Activated CD8-positive, alpha-beta memory T cell treated with anti-CD3 and anti-CD28 coated beads, Interleukin-2, amount 50 U/mL, for 48 hours (primary cell): ENCODE measurements at places on chromosomes 4 and X.

DNA sequence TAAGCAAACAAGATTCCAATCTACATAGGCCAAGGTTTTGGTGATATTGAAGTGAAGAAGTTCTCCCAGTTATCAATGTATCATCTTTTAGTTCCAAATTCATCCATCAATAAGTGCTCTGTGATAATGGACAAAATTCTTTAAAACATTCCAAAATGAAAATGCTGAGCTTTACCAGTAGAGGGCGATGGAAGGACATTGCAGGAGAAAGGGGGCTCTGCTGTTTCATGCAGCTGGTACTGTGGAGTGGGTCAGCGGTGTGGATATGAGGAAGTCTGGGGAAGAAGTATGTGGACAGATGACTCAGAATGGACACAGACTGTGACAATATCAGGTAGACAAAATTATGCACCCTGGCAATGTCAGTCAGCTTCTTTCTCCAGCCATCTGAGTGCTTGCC is 46.6 kb upstream of the HS6ST2 start:
- no peak for DNase-seq

GRCh38 chr4:112593438-112594133 is 43.1 kb downstream of the ZGRF1 start:
- DNase-seq, result no peak

DNA sequence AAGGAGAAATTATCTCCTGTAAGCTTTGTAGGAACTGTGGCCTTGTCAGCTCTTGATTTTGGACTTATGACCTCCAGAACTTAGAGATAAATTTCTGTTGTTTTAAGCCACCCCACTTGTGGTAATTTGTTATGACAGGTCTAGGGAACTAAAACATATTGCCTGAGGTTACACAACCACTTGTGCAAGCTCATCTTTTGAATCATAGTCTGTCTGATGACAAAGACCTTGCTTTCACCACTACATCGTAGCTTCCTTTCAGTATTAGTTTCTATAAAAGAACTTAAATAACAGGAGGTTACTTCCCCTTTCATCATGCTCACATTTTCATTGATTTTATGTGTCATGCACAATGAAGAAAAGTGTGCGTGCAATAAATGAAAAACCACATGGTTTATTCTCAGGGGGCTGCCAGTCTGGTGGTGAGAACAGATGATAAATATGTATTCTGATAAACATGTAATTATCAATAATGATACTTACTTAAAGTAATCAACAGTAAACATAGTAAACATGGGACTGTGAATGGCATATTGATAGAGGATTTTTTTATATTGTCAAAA is 690.0 kb upstream of the HS3ST1 start:
- DNase-seq, result no peak

DNA sequence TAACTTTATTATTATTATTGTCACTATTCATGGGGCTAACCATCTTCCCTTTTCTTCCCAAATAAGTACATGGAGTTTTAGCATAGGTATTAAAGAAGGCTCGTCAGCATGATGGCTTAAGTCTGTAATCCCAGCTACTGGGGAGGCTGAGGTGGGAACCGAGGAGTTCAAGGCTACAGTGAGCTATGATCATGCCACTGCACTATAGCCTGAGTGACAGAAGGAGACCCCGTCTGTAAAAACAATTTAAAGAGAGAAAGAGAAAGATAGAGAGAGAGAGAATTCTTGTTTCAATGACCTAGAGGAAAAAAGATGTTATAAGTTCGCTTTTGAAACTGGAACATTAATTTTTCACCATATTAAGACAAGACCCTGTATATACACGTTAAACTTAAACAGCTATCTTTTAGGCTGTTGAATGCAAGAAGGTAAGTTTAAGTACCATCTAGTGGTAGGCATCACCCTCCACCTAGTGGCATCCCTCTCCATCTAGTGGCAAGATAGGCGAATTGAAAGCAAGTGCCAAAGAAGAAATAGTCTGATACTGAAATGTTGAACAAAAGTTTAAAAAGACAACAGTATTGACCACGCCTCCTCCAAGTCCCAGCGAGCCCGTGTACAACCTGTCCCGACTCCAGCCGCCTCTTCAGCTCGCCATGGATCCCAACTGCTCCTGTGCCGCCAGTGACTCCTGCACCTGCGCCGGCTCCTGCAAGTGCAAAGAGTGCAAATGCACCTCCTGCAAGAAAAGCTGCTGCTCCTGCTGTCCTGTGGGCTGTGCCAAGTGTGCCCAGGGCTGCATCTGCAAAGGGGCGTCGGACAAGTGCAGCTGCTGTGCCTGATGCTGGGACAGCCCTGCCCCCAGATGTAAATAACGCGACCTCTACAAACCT is 26.0 kb upstream of the YTHDC1 start:
- peak; percentile 61 for DNase-seq

GRCh38 chrX:49912086-49912485 is 10.3 kb upstream of the CLCN5 start:
- no peak for DNase-seq

DNA sequence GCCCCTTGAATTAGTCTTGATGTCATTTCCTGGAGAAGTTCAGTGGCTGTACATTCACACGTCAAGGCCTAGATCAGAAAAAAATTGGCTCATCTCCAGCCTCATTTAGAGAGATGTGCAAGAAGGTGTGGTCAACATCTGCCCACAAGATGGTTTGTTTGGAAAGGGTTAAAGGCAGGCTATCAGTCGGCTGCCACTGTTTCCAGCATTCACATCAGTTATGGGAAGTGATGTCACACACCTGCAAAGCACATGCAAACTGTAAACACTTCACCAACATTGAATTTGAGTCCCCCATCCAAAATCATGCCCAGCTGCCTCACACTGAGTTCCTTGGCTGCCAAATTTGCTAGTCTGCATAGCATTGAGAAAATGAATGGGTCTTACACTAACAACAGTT is 498.3 kb upstream of the INTU start:
- no peak for DNase-seq

GRCh38 chr4:184534511-184535391 is 60.4 kb upstream of the IRF2 start:
- DNase-seq, result no peak

- DNase-seq, result no peak
Measured at GRCh38 chrX:6885909-6886308, 261.6 kb upstream of the STS start.

GRCh38 chrX:39262641-39263040 is 461.4 kb downstream of the MID1IP1 start:
- DNase-seq, result no peak

DNA sequence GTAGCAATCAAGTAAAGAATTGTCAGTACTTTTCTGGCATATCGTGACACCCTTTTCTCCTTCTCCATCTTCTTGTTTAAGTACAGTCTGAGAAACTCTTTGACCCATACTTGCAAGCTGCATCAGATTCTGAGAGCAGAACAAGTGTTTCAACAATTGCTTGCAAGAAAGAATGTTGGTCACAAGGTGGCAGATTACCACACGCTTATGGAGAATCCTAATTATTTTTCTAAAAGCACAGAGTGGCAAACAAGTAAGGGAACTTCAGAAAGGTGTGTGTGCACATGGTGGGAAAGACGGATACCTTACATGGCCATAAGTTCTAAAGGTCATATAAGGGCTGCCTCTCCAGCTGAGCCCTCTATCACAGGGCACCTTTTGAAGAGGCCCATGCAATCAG is 136.4 kb upstream of the FGF13 start:
- no peak for DNase-seq

GRCh38 chrX:118496763-118497079 is 1.1 kb downstream of the DOCK11 start:
- no peak for DNase-seq

DNA sequence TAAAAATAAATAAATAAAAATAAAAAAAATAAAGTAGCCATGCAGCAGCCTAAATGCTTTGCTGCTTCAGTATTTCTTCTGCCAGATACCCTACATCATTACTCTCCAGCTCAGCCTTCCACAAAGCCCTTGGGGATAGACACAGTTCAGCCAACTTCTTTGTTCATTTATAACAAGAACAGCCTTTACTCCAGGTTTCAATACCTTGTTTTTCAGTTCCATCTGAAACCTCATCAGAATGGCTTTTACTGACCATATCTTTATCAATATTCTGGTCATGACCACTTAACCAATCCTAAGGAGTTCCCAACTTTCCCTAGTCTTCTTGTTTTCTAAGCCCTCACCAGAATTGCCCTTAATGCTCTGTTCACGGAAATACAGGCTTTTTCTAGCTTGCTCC is 128.3 kb upstream of the MED14 start:
- DNase-seq, result no peak

- no peak for DNase-seq
Measured at GRCh38 chr4:108484187-108484586, 136.2 kb upstream of the RPL34 start.

DNA sequence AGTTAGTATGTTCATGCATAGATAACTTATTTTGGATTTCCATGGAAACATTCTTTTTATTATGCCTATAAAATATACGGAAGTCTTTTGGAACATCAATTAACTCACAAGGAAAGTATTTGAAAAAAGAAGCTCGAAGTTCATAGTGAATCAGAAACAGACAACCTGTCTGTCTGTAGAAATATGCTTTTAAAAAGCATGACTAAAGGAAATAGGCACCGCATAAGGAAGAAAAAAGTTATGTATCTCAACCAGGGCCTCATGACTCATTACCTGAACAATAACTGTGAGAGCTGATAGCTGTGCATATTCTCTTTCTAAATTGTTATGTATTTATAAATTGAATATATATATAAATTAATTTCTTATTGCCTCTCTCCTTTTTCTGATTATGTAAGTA is 324.1 kb downstream of the TLL1 start:
- DNase-seq, result no peak

DNA sequence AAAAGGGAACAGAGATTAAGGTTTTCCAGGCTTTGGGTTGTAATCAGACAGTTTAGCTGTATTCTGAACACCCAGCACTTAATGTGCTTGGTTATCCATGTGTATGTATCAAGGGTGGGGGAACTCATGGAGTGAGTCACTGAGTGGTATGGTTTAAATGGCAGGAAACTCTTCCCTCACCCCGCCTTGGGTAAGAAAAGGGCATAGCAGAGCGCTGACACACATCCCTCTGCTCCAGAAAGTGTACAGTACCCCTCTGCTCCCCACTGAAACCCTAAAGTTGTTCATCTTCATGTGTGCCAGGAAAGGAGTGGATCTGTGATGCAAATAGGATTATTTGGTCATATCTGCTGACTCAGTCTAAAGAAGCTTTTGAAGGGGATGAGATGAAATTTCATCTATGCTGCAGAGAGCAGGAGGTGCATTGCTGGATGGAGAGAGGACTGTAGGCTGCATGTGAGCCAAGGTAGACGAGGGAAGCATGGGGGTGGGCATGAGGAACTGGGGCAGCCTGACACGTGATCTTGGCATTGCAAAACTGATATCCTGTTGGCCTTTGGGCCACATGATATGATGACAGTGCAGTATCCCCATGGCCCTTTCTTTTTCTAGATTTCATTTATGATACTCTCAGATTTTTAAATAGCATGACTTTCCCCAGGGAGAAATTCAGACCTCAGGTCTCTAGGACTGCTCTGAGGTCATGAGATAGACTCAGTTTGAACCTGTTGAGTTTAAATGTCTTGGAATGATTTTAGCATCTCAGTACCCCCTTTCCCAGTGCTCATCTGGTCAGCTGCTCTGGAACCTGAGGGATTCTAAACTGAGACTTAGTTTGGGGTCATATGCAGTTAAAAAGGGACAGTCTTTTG is 84.8 kb downstream of the TMEM164 start:
- no peak for DNase-seq

DNA sequence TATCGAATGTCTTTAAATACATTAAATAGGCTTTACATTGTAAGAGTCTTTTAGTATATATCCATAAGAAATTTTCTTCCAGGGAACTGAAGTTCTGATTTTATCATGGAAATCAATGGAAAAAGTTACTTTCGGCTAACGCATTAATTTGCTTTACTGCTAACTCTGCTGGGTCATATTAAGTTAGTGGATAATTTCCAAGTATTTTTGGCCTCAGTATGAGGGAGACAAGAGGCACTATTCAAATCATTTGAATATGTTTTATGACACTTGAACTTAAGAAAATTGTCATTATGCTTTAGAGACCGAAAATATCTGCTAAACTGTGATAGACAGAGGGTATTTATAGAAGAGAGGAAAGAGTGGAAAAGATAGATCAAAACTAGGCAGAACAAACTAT is 237.5 kb downstream of the PCDH7 start:
- no peak for DNase-seq

DNA sequence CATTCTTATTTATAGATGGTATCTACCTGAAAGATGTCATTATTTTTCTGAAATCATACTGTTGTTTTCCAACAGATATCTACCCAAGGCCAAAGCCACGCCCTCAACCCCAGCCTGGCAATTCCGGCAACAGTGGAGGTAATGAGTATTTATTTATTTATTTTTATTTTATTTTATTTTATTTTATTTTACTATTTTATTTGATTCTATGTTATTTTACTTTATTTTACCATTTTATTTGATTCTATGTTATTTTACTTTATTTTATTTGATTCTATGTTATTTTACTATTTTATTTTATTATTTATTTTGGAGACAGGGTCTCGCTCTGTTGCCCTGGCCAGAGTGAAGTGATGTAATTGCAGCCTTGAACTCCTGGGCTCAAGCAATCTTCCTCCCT is 37.7 kb downstream of the XG start:
- no peak for DNase-seq

DNA sequence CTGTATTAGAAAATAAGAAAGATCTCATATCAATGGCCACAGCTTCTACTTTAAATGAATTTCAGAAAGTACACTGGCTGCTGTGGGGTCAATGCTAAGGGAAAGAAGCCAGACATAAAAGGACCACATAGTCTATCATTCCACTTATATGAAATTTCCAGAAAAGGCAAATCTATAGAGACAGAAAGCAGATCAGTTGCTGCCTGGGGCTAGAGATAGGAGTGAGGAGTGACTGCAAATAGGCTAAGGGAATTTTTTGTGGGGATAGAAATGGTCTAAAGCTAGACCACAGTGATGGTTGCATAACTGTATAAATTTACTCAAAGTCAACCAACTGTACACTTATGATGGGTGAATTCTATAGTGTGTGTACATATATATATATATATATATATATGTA is 8.3 kb downstream of the GAB3 start:
- no peak for DNase-seq

DNA sequence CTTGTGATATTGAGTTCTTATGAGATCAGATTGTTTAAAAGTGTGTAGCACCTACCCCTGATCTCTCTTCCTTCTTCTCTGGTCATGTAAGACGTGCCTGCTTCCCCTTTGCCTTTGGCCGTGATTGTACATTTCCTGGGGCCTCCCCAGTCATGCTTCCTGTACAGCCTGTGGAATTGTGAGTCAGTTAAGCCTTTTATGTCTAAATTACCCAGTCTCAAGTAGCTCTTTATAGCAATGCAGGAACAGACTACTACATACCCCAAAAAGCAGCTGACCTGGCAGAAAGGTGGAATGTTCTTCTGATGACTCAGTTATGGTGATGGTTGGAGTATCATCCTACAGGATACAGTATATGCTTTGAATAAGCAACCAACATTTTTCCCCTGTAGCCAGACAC is 11.4 kb upstream of the MCUB start:
- DNase-seq, result no peak

GRCh38 chr4:84870398-84871163 is 95.9 kb downstream of the WDFY3 start:
- no peak for DNase-seq
